ENCODE measurements at places on chromosomes 11 and 22.

DNA sequence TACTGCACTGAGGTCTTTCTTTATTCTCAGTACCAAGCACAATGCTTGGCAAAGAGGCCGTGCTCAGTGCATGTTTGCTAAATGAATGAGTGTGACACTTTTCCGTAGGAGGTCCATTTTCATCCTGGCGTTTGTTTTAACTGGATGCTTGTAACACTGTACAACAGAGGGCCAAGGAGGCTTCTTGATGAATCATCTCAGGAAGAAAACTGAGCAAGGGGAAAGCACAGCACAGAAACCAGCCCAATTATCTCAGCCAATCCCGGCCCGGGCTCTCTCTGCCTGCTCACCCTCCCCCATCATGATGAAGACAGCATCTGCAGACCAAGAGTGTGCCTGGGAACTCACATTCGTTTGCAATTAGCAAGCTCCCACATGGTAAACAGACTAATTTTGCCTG is 570.3 kb downstream of the OPCML start:
- DNase-seq, result no peak

DNA sequence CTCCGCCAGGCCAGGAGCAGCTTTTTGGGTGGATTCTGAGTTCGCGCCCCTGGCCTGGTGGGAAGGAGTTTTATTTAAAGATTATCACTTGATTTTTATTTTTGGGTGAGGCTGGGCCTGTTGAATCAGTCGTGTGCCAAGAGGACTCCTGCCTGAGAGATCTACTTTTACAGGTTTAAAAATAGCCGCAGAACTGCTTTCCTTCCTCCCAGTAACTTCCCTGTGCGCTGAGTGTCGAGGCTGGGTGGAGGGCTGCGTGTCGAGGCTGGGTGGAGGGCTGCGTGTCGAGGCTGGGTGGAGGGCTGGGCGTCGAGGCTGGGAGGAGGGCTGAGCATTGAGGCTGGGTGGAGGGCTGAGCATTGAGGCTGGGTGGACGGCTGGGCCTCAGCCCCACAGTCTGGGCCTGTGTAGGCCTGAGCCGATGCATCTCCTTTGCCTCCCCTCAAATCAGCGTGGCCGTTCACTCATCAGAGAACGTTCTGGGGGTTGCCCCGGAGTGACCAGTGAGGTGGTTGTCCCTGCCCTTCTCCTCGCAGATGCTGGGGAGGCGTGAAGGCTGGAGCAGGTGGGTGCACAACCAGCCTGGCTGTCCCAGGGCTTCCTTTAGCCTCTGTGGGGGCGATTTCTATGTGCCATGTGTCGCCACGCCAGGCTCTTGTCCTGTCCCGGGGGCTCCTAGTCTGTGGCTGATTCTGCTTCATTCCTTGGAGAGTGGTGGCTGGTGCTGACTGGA is 30.1 kb downstream of the GRAMD4 start:
- DNase-seq, result peak; percentile 39

GRCh38 chr11:1946812-1947484 is at the start of gene MRPL23:
Gene MRPL23, plus strand, starts transcription at chr11:1947332. Its CDS starts 31 bp downstream, at chr11:1947363.
- no peak for DNase-seq

DNA sequence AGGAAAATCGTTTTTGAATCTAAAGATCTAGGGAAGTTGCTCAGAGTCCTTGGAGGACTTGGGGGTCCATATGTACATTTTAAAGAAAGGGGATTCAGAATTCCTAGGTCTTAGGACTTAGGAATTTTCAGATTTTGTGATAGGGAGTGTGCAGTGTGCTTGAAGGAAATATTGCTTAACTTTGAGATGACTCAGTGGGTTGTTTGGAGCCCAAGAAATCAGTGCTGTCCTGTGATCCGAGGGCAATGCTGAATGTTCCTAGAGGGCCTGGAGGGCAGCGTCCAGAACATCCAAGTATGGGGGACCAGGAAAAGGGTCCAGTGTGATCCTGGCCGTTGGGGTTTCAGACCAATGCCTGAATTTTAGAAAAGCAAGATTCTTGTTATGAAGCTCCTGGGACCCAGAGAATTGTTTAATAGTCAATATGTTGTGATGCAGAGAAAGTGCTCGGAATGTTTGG is 3.1 kb upstream of the IGF2 start:
- no peak for DNase-seq

- peak; percentile 56 for DNase-seq
Observed at GRCh38 chr11:2156416-2157182, 4.4 kb downstream of the INS start.

DNA sequence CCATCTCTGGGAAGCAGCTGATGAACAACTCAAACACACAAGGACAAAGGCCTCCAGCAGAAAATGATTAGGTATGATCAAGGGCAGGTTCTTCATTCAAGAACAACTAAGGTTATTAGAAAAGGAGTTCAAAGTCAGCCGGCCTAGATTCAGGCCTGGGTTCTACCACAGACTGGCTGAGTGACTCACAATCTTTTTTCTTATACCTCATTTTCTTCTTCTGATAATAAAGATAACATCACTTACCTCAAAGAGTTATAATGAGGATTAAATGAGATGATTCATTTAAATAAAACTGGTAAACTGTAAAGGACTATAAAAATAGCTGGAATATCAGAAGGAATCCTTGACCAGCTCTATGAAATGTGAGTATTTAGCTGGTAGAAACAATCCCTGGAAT is 49.3 kb upstream of the PPP2R1B start:
- DNase-seq, result no peak

GRCh38 chr11:46366260-46366659 is 15.2 kb upstream of the MDK start:
- DNase-seq, result no peak

GRCh38 chr11:6202041-6202440 is 3.0 kb downstream of the OR52W1 start:
- no peak for DNase-seq

GRCh38 chr11:59818572-59818971 is 8.0 kb upstream of the MRPL16 start:
- peak; percentile 75 for DNase-seq

GRCh38 chr11:118907051-118908042 is 18.4 kb downstream of the BCL9L start:
- peak; percentile 89 for DNase-seq

GRCh38 chr11:125591649-125592304 is 875 bp upstream of the STT3A start:
- DNase-seq, result no peak

GRCh38 chr11:96332126-96332771 is 10.7 kb downstream of the MAML2 start:
- DNase-seq, result no peak

GRCh38 chr11:95338430-95338991 is 107.5 kb upstream of the SESN3 start:
- no peak for DNase-seq

DNA sequence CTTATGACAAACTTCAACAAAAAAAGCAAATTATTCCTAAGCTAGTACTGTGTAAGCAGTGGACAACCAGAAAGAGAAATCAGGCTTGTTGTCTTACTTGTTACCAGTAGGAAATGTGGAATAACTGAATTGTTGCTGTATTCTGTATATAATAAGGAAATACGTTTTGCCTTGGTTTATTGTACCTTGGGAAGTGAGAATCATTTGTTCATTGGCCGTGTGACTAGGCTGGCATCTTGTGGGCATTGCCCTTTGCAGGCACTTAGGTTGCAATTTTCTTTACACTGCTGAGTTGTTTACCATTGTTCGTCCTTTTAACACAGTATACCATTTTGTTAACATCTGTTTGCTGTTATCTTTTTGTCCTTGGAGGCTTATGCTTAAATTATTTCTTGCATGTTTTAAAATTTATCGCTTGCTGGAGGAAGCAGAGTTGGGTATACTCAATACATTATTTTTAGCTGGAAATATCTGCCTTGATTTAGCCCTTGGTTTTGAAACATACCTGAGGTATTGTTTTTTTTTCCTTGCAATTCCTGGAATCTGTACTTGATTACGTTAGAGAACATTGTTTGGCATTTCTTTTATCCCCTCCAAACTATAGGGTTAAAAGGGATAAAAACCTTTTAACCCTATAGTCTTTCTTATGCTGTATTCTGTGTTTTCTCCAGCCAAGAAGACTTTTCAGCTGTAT is 109.3 kb downstream of the DDX10 start:
- DNase-seq, result no peak

DNA sequence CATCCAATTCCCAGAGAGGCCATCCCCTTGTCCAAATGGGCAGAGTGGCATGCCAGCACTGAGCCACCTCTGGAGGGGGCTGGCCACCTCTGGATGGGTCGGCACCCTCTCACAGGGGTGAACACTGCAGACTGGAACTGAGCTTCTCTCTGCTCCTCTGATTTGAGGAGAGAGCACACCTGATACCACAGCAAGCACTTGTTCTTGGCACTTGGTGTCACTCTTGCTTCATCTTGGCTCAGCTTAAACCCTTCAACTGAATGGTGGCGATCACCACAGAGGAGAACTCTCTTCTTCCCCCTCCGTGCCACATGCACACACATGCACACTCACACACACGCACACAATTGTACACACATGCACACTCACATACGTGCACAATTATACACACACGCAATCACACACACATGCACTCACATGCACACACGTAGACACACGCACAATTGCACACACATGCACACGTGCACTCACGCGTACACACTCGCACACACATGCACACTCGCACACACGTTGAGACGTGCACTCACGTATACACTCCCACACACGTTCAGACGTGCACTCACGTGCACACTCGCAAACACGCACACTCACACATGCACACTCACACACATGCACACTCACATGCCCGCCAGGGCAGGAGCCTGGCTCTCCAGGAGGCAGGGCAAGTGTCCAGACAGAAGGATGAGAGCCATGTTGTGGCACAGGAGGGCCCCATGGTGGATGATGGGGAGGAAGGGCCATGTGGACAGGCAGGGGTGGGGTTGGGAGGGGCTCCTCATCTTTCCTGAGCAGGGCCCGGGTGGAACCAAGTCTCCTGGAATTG is 23.4 kb downstream of the OVOL1 start:
- DNase-seq, result no peak

- DNase-seq, result no peak
Observed at GRCh38 chr11:116109228-116109627, 605.0 kb upstream of the CADM1 start.

GRCh38 chr11:11245453-11245852 is 107.6 kb downstream of the CSNK2A3 start:
- DNase-seq, result no peak

DNA sequence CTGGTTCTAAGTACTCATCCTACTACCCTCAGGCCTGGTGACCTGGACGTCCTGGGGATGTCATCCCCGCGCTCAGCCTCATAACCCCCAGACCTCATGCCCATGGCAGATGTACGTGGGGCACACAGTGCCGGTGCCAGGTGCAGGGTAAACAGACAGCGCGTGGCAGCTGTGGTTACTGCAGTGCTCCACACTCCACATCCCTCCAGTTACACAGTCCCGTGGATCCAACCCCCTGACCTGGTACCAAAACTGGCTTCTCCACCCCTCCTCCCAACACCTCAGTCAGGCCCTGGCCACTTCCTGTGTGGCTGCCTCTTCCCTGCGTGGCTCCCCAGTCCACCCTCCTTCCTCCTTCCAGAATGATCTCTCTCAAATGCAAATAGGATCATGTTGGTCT is 95.2 kb downstream of the DSCAML1 start:
- DNase-seq, result no peak

DNA sequence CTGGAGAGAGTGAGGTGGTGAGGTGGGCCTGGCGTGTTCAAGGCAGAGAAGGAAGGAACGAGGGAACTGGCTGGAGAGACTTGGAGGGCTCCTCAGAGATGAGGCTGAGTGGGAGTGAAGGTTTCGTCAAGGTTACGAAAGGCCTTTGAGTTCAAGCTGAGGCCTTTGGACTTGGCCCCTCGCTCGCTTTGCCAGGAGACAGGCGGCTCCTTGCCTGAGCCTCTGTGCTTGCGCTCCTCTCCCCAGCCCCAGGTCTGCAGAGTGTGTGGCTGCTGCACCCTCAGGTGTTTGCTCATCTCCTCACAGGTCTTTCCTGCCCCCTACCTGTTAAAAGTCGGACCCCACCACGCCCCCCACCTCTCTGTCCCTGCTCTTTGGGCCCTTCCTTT is 91.6 kb downstream of the ATXN10 start:
- DNase-seq, result no peak

DNA sequence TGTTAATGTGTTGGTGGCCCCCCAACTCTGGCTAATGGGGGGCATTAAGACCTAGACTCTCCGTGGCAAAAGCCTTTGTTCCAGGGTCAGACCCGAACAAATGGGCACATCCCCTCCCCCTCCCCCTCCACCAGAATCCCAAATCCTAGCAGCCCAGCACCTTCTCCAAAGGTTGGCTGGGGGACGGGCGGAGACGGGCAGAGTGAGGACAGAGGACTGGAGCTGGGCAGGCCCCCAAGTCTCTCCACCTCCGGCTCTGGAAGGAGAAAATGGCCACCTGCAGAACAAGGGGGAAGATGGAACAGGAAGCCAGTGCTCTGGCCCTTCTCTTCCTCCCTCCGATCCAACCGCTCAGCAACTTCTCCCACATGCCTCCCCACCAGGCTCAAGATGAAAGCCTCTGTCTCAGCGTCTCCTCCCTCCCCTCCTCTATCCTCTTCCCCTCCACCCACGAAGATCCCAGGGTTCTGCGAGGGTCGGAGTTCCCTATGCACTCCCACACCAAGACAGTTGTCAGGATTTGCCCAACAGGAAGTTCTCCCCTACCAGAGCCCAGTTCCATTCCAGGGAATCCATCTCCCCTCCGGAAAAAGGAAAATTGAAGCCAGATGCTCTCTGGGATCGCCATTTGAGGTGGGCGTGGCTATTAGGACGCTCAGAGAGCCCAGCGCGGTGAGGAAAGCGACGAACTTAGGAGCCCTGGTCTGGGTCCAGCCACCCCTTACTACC is 20.1 kb downstream of the ADA2 start:
- DNase-seq, result no peak

GRCh38 chr11:134032501-134033091 is 36.3 kb upstream of the JAM3 start:
- no peak for DNase-seq

- no peak for DNase-seq
Observed at GRCh38 chr22:42682113-42682851, 33.1 kb upstream of the CYB5R3 start.

Measured in KBM-7 (cell line).